Effector memory CD8-positive, alpha-beta T cell (primary cell): ENCODE measurements at places on chromosomes 13 and 19.

DNA sequence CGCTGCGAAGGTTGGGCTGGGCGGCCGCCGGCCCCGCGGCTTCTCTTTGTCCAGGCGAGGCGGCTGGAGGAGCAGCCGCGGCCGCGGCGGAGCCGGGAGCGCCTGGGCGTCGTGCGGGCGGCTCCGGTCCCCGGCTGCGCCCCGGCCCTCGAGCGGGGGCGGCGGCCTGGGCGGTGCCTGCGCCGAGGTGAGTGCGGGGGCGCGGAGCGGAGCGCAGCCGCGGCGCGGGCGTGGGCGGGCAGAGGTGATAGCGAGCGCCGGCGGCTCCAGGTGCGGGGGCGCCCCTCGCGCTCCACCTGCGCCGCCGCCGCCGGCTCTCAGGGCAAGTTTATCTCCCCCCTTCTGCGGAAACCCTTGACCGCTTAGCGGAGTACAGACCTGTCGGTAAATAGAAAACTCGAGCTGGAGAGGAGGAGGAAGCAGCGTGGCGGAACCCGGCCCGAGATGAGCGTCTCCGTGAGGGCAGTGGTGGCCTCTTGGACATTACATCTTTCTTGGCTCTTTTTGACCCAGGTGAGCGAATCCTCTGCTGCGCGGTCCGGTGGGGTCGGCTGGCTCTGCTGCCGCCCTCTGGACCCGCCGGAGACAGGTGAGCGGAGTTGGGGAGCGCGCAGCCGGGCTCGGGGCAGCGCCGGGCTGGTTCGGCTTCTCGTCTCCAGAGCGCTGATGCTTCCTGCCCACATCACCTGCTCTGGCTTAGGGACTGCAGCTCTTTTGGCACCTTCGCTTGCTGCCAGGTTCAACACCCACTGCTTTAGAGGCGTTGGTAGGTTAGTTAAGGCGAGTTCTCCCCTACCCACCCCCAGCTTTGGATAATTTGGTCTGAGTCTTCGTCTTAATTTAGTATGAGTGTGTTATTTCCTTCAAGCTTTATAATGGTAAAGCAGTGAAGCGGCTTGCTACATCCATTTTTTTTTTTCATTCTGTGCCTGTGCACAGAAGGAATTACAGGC is at the start of gene MTUS2:
Gene MTUS2 (plus strand): TSS at position 241 of the 953 bp plus-strand sequence.
- peak within 1 kb of the TSS; percentile 44 for H3K4me3 ChIP-seq
- no peak for DNase-seq
- no peaks in the 10 kb centered on the region for H3K36me3 ChIP-seq
- H3K4me1 ChIP-seq: no peaks in the 10 kb centered on the region
- H3K27ac ChIP-seq: no peak within 1 kb of the TSS

DNA sequence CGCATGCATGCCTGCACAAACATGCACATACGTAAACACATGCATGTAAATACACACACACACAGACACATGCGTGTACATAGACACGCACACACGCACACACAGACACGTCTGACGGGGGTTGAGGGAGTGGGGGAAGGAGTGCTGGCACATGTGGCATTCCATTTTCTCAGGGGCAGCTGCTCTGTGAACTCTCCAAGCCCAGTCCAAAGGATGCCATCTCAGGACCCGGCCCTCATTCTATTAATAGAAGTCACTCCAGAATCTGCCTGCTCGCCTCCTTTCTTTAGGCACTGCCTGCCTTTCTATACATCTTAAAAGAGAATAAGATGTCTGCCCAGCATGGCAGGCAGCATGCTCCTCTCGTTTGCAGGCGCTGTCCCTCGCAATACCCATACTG is 5.3 kb downstream of the ARHGEF7 start:
- no peak overlapping the region for H3K27ac ChIP-seq
- peaks cover 5% of the 10 kb centered on the region for H3K4me1 ChIP-seq
- no peaks in the 10 kb centered on the region for H3K36me3 ChIP-seq
- H3K4me3 ChIP-seq: no peak overlapping the region

DNA sequence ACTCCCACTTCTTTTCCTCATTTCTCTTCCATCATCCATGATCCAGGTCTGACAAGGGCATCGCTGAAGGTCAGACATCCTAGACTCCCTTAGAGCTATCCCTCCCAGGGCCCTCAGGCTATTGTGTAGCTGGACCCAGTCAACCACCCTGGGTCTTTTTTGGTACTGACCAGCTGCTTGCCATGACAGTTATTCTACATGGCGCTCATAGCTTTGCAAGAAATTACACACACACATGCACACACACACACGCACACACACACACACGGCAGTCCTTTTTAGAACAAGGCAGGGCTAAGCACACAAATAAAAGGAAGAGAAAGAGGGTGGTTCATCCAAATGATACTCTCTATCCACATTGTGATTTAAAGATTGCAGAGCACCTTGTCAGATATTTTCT is 18.3 kb downstream of the SIAH3 start:
- peaks cover 29% of the 10 kb centered on the region for H3K27me3 ChIP-seq
- no peak overlapping the region for H3K4me3 ChIP-seq
- no peak overlapping the region for H3K27ac ChIP-seq
- no peaks in the 10 kb centered on the region for H3K4me1 ChIP-seq

GRCh38 chr13:64553411-64554129 is 2676.6 kb downstream of the PCDH9 start:
- no peak overlapping the region for H3K4me3 ChIP-seq
- no peak overlapping the region for H3K27ac ChIP-seq
- H3K4me1 ChIP-seq: no peaks in the 10 kb centered on the region
- H3K36me3 ChIP-seq: no peaks in the 10 kb centered on the region

GRCh38 chr19:48613852-48614435 is 932 bp downstream of the FAM83E start:
- H3K36me3 ChIP-seq: peaks cover 52% of the 10 kb centered on the region
- H3K27ac ChIP-seq: peak overlapping the region; percentile 50
- DNase-seq: no peak
- H3K27me3 ChIP-seq: no peaks in the 10 kb centered on the region
- no peak overlapping the region for H3K4me3 ChIP-seq

GRCh38 chr13:28499609-28500008 is 4.7 kb upstream of the FLT1 start:
- H3K4me1 ChIP-seq: no peaks in the 10 kb centered on the region
- H3K36me3 ChIP-seq: no peaks in the 10 kb centered on the region
- no peak for DNase-seq
